MCF 10A (cell line): ENCODE measurements at places on chromosomes 12 and 14. TPM values are rescaled to one million over a fixed set of nuclear protein-coding genes. Genes with fewer than 3 reads are reported as not detected.

GPD1 gene
- total RNA-seq = 0.37 and 0.74 TPM in 2 replicates

DNA sequence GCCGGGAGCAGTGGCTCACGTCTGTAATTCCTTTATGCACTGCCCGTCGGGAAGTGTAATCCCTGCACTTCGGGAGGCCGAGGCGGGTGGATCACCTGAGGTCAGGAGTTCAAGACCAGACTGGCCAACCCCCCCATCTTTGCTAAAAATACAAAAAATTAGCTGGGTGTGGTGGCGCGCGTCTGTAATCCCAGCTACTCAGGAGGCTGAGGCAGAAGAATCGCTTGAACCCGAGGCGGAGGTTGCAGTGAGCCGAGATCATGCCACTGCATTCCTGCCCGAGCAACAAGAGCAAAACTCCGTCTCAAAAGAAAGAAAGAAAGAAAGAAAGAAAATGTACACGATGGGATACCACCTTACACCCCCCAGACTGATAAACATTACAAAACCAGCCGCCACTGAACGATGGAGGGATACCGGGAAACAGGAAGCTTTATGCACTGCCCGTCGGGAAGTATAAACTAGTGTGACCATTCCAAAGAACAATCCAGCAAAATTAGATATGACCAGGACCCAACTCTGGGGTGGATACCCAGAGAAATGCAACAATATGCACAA is 1.1 kb downstream of the ABCD4 start:
- peak overlapping the region; percentile 99 for H3K4me3 ChIP-seq
- H3K27ac ChIP-seq = peak overlapping the region; percentile 81
- peaks cover 11% of the 10 kb centered on the region for H3K4me1 ChIP-seq
- no peak for DNase-seq
- H3K27me3 ChIP-seq = no peaks in the 10 kb centered on the region

ANKRD33 gene
- not detected in 2 replicates for total RNA-seq

- H3K27ac ChIP-seq = no peak overlapping the region
- H3K36me3 ChIP-seq = no peaks in the 10 kb centered on the region
- no peaks in the 10 kb centered on the region for H3K4me1 ChIP-seq
- no peaks in the 10 kb centered on the region for H3K27me3 ChIP-seq
- no peak overlapping the region for H3K4me3 ChIP-seq
Measured at GRCh38 chr14:26621364-26621763, 23.5 kb upstream of the NOVA1 start.

GRCh38 chr12:77957062-77957461 is 126.4 kb downstream of the NAV3 start:
- DNase-seq = no peak
- H3K36me3 ChIP-seq = no peaks in the 10 kb centered on the region
- H3K4me1 ChIP-seq = peaks cover 7% of the 10 kb centered on the region
- H3K27ac ChIP-seq = no peak overlapping the region
- H3K4me3 ChIP-seq = no peak overlapping the region

- no peaks in the 10 kb centered on the region for H3K27me3 ChIP-seq
- no peak for DNase-seq
- no peaks in the 10 kb centered on the region for H3K36me3 ChIP-seq
- H3K4me1 ChIP-seq = no peaks in the 10 kb centered on the region
Measured at GRCh38 chr14:105841022-105842009, 314.9 kb downstream of the TMEM121 start.

KIF5A gene
- 0.56 TPM in 2 replicates for total RNA-seq

- no peak overlapping the region for H3K4me3 ChIP-seq
- peaks cover 6% of the 10 kb centered on the region for H3K36me3 ChIP-seq
- H3K27ac ChIP-seq = no peak overlapping the region
- no peak for DNase-seq
Measured at GRCh38 chr14:61330511-61330910, 9.1 kb downstream of the PRKCH start.

GRCh38 chr12:58361056-58361455 is 419.7 kb downstream of the ATP23 start:
- no peaks in the 10 kb centered on the region for H3K36me3 ChIP-seq
- H3K27ac ChIP-seq = no peak overlapping the region
- H3K4me1 ChIP-seq = peaks cover 14% of the 10 kb centered on the region
- H3K4me3 ChIP-seq = no peak overlapping the region

DNA sequence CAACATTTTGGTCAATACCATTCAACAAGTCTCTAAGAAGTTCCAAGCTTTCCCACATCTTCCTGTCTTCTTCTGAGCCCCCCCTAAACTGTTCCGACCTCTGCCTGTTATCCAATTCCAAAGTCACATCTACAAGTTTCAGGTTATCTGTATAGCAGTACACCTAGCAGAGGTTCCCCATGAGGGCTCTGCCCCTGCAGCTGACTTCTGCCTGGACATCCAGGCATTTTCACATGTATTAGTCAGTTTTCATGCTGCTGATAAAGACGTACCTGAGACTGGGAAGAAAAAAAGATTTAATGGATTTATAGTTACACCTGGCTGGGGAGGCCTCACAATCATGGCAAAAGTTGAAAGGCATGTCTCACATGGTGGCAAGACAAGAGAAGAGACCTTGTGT is 10.2 kb upstream of the PLA2G1B start:
- no peaks in the 10 kb centered on the region for H3K4me1 ChIP-seq
- peaks cover 12% of the 10 kb centered on the region for H3K27me3 ChIP-seq
- no peak for DNase-seq
- no peak overlapping the region for H3K27ac ChIP-seq

- no peaks in the 10 kb centered on the region for H3K27me3 ChIP-seq
- no peak overlapping the region for H3K27ac ChIP-seq
- H3K36me3 ChIP-seq = no peaks in the 10 kb centered on the region
- peak overlapping the region; percentile 21 for H3K4me3 ChIP-seq
- DNase-seq = peak; percentile 57
- H3K4me1 ChIP-seq = peaks cover 10% of the 10 kb centered on the region
Measured at GRCh38 chr14:43539210-43539609, 967.9 kb downstream of the FSCB start.

DNA sequence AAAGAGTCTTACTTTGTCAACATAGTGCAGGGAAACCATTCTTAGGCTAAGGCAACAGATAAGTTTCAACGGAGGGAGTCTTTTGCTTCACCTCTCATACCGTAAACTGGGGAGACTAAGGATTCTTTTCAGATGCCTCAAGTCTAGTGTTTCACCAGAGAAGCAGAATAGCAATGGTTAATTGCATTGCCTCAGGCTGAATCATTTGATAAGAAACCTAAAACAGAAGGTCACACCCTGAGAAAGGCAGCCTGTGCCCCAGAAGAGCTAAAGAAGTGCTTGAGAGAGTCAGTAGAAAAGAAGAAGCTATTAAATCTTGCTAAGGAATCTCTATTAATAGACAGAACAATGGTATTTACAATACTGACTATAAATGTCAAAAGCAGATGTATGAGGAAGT is 21.8 kb upstream of the ATXN7L3B start:
- no peaks in the 10 kb centered on the region for H3K36me3 ChIP-seq
- no peaks in the 10 kb centered on the region for H3K4me1 ChIP-seq
- DNase-seq = no peak
- no peaks in the 10 kb centered on the region for H3K27me3 ChIP-seq

- H3K4me1 ChIP-seq = peaks cover 23% of the 10 kb centered on the region
- no peak for DNase-seq
- peaks cover 18% of the 10 kb centered on the region for H3K36me3 ChIP-seq
- no peaks in the 10 kb centered on the region for H3K27me3 ChIP-seq
- peak overlapping the region; percentile 93 for H3K27ac ChIP-seq
Measured at GRCh38 chr14:63725786-63726460, 1.9 kb downstream of the SGPP1 start.

TBX3 gene
- total RNA-seq = 6.6 and 8.0 TPM in 2 replicates

DNA sequence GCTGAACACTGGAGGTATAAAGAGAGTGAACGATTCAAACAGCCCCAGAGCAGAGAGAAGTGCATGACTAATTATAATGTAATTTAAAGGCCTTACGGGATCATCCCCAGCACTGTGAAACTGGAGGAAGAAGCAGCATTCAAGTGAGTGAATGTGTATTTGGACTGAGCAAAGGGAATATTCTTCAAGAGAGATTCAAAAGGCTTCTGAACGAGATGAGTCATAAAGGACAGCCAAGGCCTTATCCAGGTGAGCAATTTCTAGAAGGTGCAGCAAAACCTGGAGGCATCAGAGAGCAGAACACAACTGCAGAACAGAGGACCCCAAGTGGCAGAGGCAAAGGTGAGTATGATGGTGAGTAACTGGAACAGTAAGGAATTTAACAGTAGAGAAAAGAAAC is 127.2 kb downstream of the BCAT1 start:
- H3K4me1 ChIP-seq = peaks cover 23% of the 10 kb centered on the region
- H3K27ac ChIP-seq = peak overlapping the region; percentile 24
- H3K36me3 ChIP-seq = no peaks in the 10 kb centered on the region
- H3K27me3 ChIP-seq = no peaks in the 10 kb centered on the region

DNAI7 gene
- total RNA-seq = 0.14 TPM in 1 of 2 replicates, not detected in the other

PPFIA2 gene
- total RNA-seq = 1.6 and 2.2 TPM in 2 replicates

PRICKLE1 gene
- total RNA-seq = 7.9 and 14.1 TPM in 2 replicates

DNA sequence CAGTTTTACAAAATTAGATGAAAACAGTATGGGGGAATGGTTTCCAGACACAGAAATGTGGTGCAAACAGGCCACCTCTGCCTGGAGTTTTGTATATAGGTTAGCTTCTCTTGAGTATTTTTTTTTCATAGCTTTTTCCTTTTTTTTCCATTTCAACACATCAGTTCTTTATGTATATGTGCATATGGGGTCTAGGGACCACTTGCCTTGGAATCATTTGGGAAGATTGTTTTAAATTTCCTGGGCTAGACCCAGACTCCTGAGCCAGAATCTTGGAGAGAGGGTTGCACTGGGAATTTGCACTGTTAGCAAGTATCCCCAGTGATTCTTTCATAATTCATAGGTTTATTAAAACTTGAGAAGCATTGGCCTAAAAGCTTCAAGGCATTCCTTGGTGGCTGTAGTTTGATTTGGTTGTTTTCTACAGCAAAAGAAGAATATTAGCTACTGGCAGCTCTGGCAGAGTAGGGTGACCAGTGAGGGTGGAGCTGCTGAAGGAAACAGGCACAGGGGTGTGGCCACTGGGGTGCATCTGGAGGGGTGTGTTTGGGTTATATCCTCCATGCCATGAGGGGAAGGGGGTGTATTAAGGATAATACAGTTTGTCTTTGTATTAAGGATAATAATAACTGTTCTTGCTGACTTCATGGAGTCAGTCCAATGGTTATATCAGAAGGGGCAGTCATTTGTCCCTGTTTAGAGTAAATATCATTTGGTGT is 22.8 kb downstream of the PPP1R36 start:
- H3K27ac ChIP-seq = no peak overlapping the region
- no peaks in the 10 kb centered on the region for H3K36me3 ChIP-seq

MIPOL1 gene
- total RNA-seq = 16.0 and 16.3 TPM in 2 replicates
